ENCODE measurements at places on chromosomes 3 and 15. TPM values are rescaled to one million over a fixed set of nuclear protein-coding genes. Genes with fewer than 3 reads are reported as not detected.

Gene LYZL4
- not detected for total RNA-seq

Gene CHRM5
- total RNA-seq = not detected

Gene STARD5
- total RNA-seq = 9.1 TPM

Gene MYLK
- total RNA-seq = not detected

Gene ST3GAL6
- not detected for total RNA-seq

Gene AADACL2
- not detected for total RNA-seq

Gene CNTN6
- not detected for total RNA-seq

Gene FANCD2OS
- not detected for total RNA-seq

Gene PROK2
- total RNA-seq = 0.26 TPM

Gene SPTSSB
- not detected for total RNA-seq

Gene SLC12A8
- total RNA-seq = 0.48 TPM

Gene SLC6A11
- not detected for total RNA-seq

Gene MORC1
- not detected for total RNA-seq

Data from activated CD4-positive, alpha-beta memory T cell treated with anti-CD3 and anti-CD28 coated beads for 36 hours (primary cell).